Thoracic aorta endothelial cell (primary cell): ENCODE measurements at places on chromosomes 5 and 9. TPM values are rescaled to one million over a fixed set of nuclear protein-coding genes. Genes with fewer than 3 reads are reported as not detected.

The OBP2B gene
- not detected in 2 replicates for total RNA-seq

The TXNDC8 gene
- not detected in 2 replicates for total RNA-seq

The FAM174A gene
- 11.4 and 18.6 TPM in 2 replicates for total RNA-seq

The TMEM232 gene
- 0.80 and 2.4 TPM in 2 replicates for total RNA-seq

The ABLIM3 gene
- total RNA-seq = 44.0 and 47.9 TPM in 2 replicates

The IFNA21 gene
- not detected in 2 replicates for total RNA-seq

The TMEM174 gene
- not detected in 2 replicates for total RNA-seq

The KIF4B gene
- 0.29 and 1.7 TPM in 2 replicates for total RNA-seq

The CAMK2A gene
- not detected in 2 replicates for total RNA-seq

The TOMM5 gene
- total RNA-seq = 218 and 229 TPM in 2 replicates

The PPP3R2 gene
- not detected in 2 replicates for total RNA-seq

The ADAMTSL1 gene
- 47.3 and 59.3 TPM in 2 replicates for total RNA-seq

The SLC12A2 gene
- total RNA-seq = 56.1 and 109 TPM in 2 replicates

The ZNF454 gene
- 0.50 and 1.3 TPM in 2 replicates for total RNA-seq

The C5orf58 gene
- total RNA-seq = not detected in 2 replicates

The LCP2 gene
- 1.2 TPM in 1 of 2 replicates, not detected in the other for total RNA-seq

The CAPSL gene
- total RNA-seq = not detected in 2 replicates

The MGAT4B gene
- total RNA-seq = 144 TPM in 2 replicates

The JADE2 gene
- 20.6 and 24.5 TPM in 2 replicates for total RNA-seq

The CCDC192 gene
- total RNA-seq = not detected in 2 replicates

The PTPN3 gene
- total RNA-seq = 0.40 and 0.50 TPM in 2 replicates

The MARCHF11 gene
- total RNA-seq = not detected in 2 replicates

The MTRR gene
- total RNA-seq = 54.5 and 60.6 TPM in 2 replicates

The DDX4 gene
- total RNA-seq = not detected in 2 replicates

The DMGDH gene
- 0.07 TPM in 1 of 2 replicates, not detected in the other for total RNA-seq

The CYFIP2 gene
- total RNA-seq = 29.0 and 34.7 TPM in 2 replicates

The NOL6 gene
- 35.2 and 35.7 TPM in 2 replicates for total RNA-seq

The PTGER4 gene
- 94.7 and 114 TPM in 2 replicates for total RNA-seq
